ENCODE measurements at places on chromosomes 2 and 18.

- DNase-seq: no peak
Measured at GRCh38 chr2:31190188-31190587, 27.1 kb downstream of the CAPN14 start.

DNA sequence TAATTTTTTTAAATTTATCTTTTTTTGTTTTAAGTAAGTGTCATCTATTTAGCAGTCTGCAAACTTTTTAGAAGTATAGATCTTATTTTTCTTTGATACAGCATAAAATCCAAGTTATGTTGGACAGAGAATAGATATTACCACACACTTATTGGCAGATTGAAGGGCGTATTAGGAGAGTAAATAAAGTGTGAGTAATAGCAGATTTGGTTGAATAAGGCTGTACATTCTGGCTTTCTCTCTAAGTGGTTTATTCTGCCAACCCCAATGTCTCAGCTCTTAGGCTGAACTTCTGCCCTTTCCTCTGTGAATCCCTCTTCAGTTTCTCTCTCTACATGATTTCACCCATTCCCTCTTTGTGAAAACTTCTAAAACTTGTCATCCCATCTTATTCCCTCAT, 651.2 kb downstream of the DCC start:
- DNase-seq: no peak

GRCh38 chr18:78739115-78739514, 240.5 kb upstream of the SALL3 start:
- DNase-seq: no peak

GRCh38 chr2:77796397-77796796, 274.2 kb upstream of the LRRTM4 start:
- DNase-seq: no peak

DNA sequence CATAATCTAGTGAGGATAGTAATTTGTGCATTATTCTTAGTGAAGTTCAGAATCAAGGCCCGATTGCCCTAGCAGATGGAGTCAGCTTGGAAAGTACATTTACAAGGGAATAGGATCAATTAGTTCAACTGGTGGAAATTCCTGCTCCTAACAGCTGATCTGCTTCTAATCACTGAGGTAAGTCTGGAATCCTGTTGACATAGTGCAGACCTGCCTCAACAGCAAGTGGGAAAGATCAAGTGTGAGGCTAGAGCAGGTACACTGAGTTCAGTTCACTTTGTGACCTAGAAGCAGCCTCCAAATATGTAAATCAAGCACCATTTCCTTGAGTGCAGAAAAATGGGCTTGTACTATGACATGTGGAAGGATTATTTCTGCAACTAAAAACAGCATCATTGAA, 111.2 kb upstream of the NOSTRIN start:
- DNase-seq: no peak

GRCh38 chr2:43791035-43791765, 17.4 kb downstream of the DYNC2LI1 start:
- no peak for DNase-seq

GRCh38 chr2:65120990-65121693, 8.8 kb downstream of the RAB1A start:
- no peak for DNase-seq

DNA sequence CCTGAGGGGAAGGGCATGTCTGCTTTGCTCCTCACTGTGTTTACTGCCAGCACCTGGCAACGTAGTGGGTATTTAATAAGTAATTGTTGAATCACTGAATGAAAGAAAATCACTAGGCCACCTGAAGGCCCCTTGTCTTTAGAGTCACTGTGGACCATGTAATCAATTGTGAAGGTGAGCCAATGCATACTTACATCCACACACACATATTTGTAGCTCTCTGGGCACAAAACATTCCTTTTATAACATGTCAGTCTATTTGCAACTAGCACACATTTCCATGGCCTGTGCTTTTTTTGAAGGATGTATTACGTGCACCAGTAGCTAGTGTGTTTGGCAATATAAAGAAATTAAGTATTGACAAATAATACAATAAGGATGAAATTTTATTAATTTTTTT, 11.2 kb downstream of the ATP8B1 start:
- no peak for DNase-seq

DNA sequence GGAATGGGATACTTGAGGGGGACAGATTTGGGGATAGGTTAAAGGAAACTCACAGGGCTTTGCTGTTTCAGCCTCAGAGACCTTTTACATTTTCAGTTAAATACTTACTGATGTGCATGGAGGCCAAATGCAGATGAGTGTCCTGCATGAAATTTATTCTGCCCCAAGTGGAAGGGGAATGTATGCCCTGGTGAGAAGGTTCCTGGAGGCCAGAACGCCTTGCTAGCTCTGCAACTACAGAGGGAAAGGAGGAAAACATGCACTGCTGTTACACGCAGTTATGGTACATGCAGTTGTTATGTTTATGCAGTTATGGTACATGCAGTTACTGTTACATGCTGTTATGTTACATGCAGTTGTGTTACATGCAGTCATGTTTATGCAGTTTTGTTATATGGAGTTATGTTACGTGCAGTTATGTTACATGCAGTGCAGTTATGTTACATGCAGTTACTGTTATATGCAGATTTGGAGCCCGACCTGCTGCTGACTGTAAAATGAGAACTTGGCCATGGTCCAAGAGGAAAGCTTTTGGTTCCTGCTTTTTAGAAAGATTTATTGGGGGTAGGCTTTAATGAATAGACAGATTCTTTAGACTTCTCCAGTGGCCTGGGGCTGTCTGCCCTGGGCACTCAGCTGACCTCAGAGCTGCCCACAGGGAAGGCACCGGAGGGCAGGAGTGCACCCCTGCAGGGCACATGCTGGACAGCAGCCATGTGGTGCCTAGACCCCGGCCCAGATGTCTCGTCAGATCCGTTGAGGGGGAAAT, 84.1 kb downstream of the LDLRAD4 start:
- DNase-seq: no peak
